ENCODE measurements at places on chromosomes 7 and 10. TPM values are rescaled to one million over a fixed set of nuclear protein-coding genes. Genes with fewer than 3 reads are reported as not detected.

Gene CPN1
- not detected for total RNA-seq

Gene PLAC9
- total RNA-seq: 131 TPM

DNA sequence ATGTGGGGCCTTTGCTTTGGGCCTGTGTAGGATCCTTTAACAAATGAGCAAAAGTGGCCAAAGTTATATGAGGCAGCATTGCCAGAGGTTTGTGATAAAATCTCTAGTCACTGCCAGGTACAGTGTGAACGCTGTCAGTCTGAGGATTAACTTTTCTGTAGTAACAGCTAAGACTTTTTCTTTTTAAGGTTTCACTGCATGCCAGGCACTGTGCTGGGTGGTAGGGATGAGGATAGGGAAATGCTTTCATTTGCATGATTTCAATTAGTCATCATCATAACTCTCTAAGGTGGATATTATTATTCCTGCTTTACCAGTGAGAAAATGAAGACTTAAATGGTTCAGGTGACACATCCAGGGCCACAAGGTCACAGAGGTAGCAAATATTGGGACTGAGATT lies 79.7 kb upstream of the BMPER start:
- DNase-seq: no peak

- DNase-seq: no peak
Measured at GRCh38 chr10:91924212-91925021, 847 bp downstream of the BTAF1 start.

DNA sequence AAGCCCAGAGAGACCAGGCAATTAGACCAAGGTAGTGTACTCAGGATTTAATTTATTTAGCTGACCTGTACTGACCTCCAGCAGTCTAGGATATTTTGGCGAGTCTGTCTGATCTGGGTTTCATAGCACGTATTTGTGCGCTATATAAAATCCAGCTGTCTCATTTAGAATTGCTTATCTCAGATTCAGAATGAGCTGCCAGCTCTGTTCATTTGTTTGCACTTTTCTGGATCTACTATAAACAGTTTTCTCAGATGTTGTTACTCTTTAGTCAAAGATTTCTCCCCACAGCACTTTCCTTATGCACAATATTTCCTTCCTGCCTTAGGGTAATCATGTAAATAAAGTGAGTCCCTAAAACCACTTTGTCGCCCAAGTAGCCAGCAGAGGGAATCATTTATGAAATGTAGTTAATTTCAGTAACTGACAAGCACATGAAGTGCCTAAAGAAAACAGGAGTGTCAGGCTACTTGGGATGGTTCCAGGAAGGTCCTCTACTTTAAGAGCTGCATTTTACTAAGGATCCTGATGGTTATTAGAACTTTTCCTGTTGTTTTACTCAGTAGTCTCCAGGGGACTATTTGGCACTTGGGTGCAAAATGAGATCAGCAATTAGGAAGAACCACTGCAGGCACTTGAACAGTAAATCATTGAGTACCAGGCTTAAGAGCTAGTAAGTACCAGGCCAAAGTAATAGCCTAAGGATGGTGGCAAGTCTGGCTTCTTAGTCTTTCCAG lies 226.4 kb downstream of the TWIST1 start:
- no peak for DNase-seq

- DNase-seq: no peak
Measured at GRCh38 chr7:67438913-67439505, 442.4 kb downstream of the TYW1 start.

- DNase-seq: no peak
Measured at GRCh38 chr10:89952751-89953150, 251.4 kb downstream of the KIF20B start.
